ENCODE measurements at places on chromosomes 7 and 10.

GRCh38 chr7:66847879-66848790 lies 72.9 kb upstream of the TMEM248 start:
- DNase-seq, result no peak

DNA sequence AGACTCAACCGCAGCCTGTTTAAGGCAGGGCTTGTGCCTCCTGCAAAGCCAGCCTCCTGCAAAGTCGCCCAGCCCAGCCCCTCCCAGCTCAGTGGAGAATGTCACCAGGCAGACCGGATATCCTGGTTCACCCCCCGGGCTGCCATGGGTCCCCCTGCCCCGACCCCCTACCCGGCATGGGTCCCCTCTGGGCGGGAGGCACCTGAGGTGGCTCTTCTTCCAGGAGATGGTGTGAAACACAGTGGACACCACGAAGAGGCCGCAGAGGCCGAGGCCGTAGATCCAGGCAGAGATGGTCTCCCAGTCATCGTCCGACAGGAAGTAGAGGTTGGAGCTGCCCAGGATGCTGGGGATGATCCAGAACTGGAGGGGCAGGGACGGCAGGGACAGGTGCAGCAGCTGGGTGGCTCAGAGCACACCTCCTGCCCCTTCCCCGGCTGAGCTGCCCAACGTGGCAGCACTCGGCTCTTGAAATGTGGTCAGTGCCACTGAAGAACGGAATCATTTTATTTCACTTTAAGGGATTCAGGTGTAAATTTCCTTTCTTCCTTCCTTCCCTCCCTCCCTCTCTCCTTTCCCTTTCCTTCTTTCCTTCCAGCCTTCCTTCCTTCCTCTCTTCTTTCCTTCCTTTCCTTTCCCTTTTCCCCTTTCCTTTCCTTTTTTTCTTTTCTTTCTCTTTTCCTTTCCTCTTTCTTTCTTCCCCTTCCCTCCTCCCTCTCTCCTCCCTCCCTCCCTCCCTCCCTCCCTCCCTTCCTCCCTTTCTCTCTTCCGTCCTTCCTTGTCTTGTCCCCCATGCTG lies 36.7 kb upstream of the RADIL start:
- no peak for DNase-seq

DNA sequence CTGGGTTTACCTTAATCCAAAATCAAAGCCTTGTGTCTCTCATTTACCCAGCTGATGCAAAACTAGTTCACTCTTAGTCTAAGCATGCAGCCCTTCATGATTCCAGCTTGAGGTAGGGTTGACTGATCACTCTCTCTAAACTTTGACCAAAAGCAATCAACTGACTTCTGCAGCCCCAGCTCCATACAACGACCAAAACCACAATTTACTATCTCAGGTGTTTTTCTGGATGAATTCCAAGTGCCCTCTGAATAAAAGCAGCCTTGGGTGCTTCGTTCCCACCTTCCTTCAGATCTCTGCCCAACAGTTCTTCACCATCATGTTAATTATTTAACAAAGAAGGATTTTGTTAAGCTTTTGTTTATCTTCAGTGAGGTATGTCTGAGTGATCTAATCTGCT lies 62.6 kb downstream of the CCDC6 start:
- no peak for DNase-seq

GRCh38 chr10:21496343-21497176 lies 28.9 kb downstream of the SKIDA1 start:
- DNase-seq, result no peak

DNA sequence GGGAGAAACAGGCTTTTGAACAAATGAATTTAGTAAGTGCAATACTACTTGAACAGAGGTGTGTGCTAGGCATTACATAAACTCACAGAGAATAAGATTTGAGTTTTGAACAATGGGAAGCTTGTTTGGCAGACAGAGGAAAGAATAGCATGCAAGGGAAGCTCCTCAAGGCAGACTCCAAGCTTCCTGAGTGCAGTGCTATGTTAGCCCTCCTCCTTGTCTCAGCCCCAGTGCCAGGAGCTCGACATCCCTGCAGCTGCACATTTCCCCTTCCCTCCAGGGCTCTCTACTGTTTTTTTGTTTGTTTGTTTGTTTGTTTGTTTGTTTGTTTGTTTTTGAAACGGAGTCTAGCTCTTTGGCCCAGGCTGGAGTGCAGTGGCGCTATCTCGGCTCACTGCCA lies 237.5 kb downstream of the IPMK start:
- DNase-seq, result no peak

GRCh38 chr10:28624351-28624750 lies 53.0 kb upstream of the BAMBI start:
- no peak for DNase-seq

Measured in stimulated activated CD8-positive, alpha-beta memory T cell treated with anti-CD3 and anti-CD28 coated beads, Interleukin-4, amount 100 ng/mL, for 4 hours (primary cell).